Smooth muscle cell of bladder (primary cell): ENCODE measurements at places on chromosomes 1 and 21. TPM values are rescaled to one million over a fixed set of nuclear protein-coding genes. Genes with fewer than 3 reads are reported as not detected.

CRP gene
- total RNA-seq = not detected in 2 replicates

OR2AK2 gene
- total RNA-seq = not detected in 2 replicates

TEX38 gene
- total RNA-seq = not detected in 2 replicates

GJA4 gene
- total RNA-seq = 0.18 TPM in 1 of 2 replicates, not detected in the other

SIK1 gene
- total RNA-seq = 1.3 and 1.7 TPM in 2 replicates

KRTAP15-1 gene
- not detected in 2 replicates for total RNA-seq

DLGAP3 gene
- total RNA-seq = under 0.01 TPM in 2 replicates

MOB3C gene
- total RNA-seq = 9.0 and 11.3 TPM in 2 replicates

NPR1 gene
- 0.57 and 1.5 TPM in 2 replicates for total RNA-seq

SPRR1B gene
- not detected in 2 replicates for total RNA-seq

JAM2 gene
- total RNA-seq = 2.6 and 6.9 TPM in 2 replicates

LCE2C gene
- total RNA-seq = not detected in 2 replicates

LHX8 gene
- 1.00 TPM in 1 of 2 replicates, not detected in the other for total RNA-seq

VANGL2 gene
- not detected in 2 replicates for total RNA-seq

CALML6 gene
- total RNA-seq = 0.28 TPM in 2 replicates

NBPF6 gene
- total RNA-seq = not detected in 2 replicates

HSF2BP gene
- total RNA-seq = 1.3 and 1.7 TPM in 2 replicates

MAP1LC3C gene
- 0.14 and 0.18 TPM in 2 replicates for total RNA-seq
